Activated T-helper 2 cell treated with anti-CD3 and anti-CD28 coated beads, Interferon-gamma antibody, Interleukin-2, Interleukin-4, amounts not matched to agents 10 μg/mL and 5 μg/mL and 100 μg/mL, durations not matched to agents 14 hours and 24 hours and 36 hours (primary cell): ENCODE measurements at places on chromosomes 5 and 9.
A peak's percentile ranks its signal among the peaks of the same experiment; 100 is the strongest.

GRCh38 chr5:179767496-179768100 lies 26.2 kb upstream of the LTC4S start:
- peaks cover 67% of the 10 kb centered on the region for H3K36me3 ChIP-seq
- no peak overlapping the region for H3K4me3 ChIP-seq
- H3K27me3 ChIP-seq: no peaks in the 10 kb centered on the region
- H3K27ac ChIP-seq: no peak overlapping the region

GRCh38 chr9:127776924-127777289 lies 1.6 kb downstream of the SH2D3C start:
- H3K4me1 ChIP-seq: peaks cover 39% of the 10 kb centered on the region
- H3K36me3 ChIP-seq: peaks cover 29% of the 10 kb centered on the region
- DNase-seq: no peak
- no peaks in the 10 kb centered on the region for H3K27me3 ChIP-seq
- peak overlapping the region; percentile 98 for H3K4me3 ChIP-seq
- H3K27ac ChIP-seq: peak overlapping the region; percentile 96

- H3K36me3 ChIP-seq: no peaks in the 10 kb centered on the region
- H3K27me3 ChIP-seq: peaks cover 10% of the 10 kb centered on the region
- H3K4me1 ChIP-seq: no peaks in the 10 kb centered on the region
- H3K4me3 ChIP-seq: no peak overlapping the region
- DNase-seq: no peak
- no peak overlapping the region for H3K27ac ChIP-seq
These were observed 292.9 kb downstream of the NSG2 start for GRCh38 chr5:174338185-174339010.

DNA sequence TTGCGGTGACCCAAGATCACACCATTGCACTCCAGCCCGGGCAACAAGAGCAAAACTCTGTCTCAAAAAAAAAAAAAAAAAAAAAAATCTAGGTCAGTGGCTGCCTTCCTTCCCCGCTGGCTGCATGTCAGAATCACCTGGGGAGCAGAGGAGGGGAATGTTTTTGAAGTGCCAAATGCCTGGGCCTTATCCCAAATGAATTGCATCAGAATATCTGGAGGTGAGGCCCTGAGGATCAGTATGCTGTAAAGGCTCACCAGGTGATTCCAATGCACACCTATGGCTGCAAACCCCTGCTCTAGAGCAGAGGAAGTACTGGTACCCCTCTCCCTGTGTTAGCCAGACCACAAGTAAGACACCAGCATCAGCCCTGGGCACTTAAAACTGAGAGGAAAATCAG lies 44.7 kb upstream of the GABRP start:
- DNase-seq: no peak
- H3K4me3 ChIP-seq: no peak overlapping the region
- no peaks in the 10 kb centered on the region for H3K36me3 ChIP-seq
- H3K4me1 ChIP-seq: no peaks in the 10 kb centered on the region
- H3K27ac ChIP-seq: no peak overlapping the region
- H3K27me3 ChIP-seq: peaks cover 8% of the 10 kb centered on the region

DNA sequence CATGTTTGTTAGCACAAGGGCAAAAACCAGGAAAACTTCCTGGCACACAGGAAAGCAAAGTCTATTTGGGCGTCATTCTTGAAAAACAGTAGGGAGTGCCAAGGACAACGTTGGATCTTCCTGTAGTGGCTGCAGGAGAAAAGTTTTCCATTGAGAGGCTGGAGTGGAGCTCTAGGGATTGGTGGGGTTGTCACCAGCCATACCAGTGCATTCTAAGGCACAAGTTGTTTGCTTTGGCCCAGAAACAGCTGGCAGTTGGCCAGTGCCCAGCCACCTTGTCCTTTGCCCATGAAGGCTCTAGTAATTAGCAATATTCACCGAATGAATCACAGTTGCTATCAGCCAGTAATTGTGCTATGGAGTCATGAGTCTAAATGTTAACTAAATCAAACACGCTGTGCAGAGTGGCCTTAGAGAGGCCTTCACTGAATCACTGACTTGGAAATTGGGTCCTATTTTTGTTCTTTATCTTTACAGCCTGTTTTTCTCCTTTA lies 26.4 kb downstream of the TNFSF15 start:
- no peak for DNase-seq
- H3K4me1 ChIP-seq: peaks cover 20% of the 10 kb centered on the region
- H3K36me3 ChIP-seq: no peaks in the 10 kb centered on the region
- no peak overlapping the region for H3K27ac ChIP-seq
- peaks cover 35% of the 10 kb centered on the region for H3K27me3 ChIP-seq

GRCh38 chr5:149466457-149466972 lies 84.7 kb downstream of the CSNK1A1 start:
- H3K36me3 ChIP-seq: no peaks in the 10 kb centered on the region
- H3K27me3 ChIP-seq: peaks cover 1% of the 10 kb centered on the region
- no peaks in the 10 kb centered on the region for H3K4me1 ChIP-seq
- no peak for DNase-seq
- no peak overlapping the region for H3K4me3 ChIP-seq

GRCh38 chr9:36148311-36149051 lies 11.9 kb downstream of the GLIPR2 start:
- H3K4me1 ChIP-seq: peaks cover 74% of the 10 kb centered on the region
- H3K27ac ChIP-seq: no peak overlapping the region
- H3K36me3 ChIP-seq: peaks cover 60% of the 10 kb centered on the region
- no peaks in the 10 kb centered on the region for H3K27me3 ChIP-seq

GRCh38 chr9:105066275-105066865 lies 138.4 kb upstream of the ABCA1 start:
- H3K27ac ChIP-seq: no peak overlapping the region
- no peak for DNase-seq
- no peaks in the 10 kb centered on the region for H3K27me3 ChIP-seq
- H3K36me3 ChIP-seq: no peaks in the 10 kb centered on the region

DNA sequence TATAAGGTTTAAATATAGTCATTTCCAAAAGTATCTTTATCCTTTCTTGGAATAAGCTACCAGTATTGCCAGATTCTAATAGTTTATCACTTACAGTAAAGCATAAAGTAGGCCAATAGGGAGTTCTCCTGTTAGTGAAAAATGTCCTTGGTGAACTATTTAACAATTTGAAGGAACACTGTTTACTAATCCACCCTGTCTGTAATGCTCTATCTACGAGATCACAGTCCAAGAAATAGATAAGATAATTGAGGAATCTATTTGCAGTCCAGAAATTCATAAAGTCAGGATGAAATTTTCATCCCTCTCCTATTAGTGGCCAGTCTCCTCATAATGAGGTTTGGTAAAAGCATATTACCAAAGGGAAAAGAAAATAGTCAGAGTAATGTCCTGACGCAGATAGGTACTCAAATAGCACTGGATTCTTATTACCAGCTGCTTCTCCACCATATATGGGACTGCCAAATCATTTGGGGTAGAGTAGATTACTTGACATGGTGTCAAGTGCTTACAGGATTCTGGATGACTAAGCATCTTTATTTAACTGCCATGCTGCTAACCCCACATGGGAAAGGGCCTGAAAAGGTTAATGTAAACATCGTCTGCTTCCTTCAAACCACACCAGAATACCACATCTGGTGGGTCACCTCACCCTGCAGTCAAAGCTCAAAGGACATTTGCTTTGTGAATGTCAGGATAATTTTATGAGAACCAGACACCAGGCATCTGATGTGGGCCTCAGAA lies 808.1 kb downstream of the EFNA5 start:
- no peaks in the 10 kb centered on the region for H3K27me3 ChIP-seq

GRCh38 chr5:40477856-40478546 lies 201.7 kb upstream of the PTGER4 start:
- peaks cover 39% of the 10 kb centered on the region for H3K4me1 ChIP-seq
- peaks cover 6% of the 10 kb centered on the region for H3K36me3 ChIP-seq
- no peak for DNase-seq
- H3K27me3 ChIP-seq: no peaks in the 10 kb centered on the region
- H3K4me3 ChIP-seq: no peak overlapping the region
- no peak overlapping the region for H3K27ac ChIP-seq

- H3K36me3 ChIP-seq: no peaks in the 10 kb centered on the region
- DNase-seq: no peak
- no peak overlapping the region for H3K27ac ChIP-seq
- H3K4me1 ChIP-seq: peaks cover 28% of the 10 kb centered on the region
These were observed 103.4 kb upstream of the SPRY4 start for GRCh38 chr5:142428036-142428772.

GRCh38 chr9:107605041-107605440 lies 115.5 kb upstream of the KLF4 start:
- H3K4me1 ChIP-seq: no peaks in the 10 kb centered on the region
- no peak for DNase-seq
- H3K36me3 ChIP-seq: no peaks in the 10 kb centered on the region
- H3K27ac ChIP-seq: no peak overlapping the region

DNA sequence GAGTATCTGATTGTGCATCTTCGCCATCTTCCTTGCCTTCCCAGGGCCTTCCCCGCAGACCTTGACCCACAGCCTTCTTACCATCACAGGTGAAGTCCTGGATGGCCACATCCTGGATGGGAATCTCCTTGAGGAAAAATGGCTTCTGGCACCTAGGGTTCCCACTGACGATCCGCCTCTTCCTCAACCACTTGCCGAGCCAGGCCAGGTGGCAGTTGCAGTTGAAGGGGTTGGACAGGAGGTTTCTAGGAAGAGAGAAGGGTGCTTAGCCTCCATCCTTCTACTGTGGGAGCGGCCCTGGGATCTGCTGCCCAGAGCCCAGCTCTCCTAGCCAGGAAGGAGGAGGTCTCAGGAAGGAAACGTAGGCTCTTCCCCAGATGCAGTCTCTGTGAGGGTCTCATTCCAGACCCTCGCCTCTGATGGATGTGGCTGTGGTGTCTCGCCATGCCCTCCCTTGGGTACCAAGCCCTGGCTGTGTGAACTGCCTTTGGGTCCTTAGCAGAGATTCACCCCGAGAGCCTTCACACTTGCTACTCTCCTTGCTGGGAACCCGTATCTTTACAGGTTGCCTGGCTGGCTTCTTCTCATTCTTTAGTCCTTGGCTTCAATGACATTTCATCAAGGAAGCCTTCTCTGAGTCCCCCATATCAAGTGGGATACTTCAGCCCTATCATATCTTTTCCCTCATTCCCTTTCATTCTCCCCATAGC lies 170.4 kb upstream of the PANK3 start:
- H3K36me3 ChIP-seq: peaks cover 15% of the 10 kb centered on the region
- H3K4me1 ChIP-seq: peaks cover 13% of the 10 kb centered on the region
- no peak overlapping the region for H3K4me3 ChIP-seq
- DNase-seq: no peak
- no peaks in the 10 kb centered on the region for H3K27me3 ChIP-seq

GRCh38 chr5:148957591-148958202 lies 105.2 kb downstream of the SH3TC2 start:
- no peak overlapping the region for H3K4me3 ChIP-seq
- no peak for DNase-seq
- peaks cover 10% of the 10 kb centered on the region for H3K27me3 ChIP-seq
- H3K36me3 ChIP-seq: no peaks in the 10 kb centered on the region

DNA sequence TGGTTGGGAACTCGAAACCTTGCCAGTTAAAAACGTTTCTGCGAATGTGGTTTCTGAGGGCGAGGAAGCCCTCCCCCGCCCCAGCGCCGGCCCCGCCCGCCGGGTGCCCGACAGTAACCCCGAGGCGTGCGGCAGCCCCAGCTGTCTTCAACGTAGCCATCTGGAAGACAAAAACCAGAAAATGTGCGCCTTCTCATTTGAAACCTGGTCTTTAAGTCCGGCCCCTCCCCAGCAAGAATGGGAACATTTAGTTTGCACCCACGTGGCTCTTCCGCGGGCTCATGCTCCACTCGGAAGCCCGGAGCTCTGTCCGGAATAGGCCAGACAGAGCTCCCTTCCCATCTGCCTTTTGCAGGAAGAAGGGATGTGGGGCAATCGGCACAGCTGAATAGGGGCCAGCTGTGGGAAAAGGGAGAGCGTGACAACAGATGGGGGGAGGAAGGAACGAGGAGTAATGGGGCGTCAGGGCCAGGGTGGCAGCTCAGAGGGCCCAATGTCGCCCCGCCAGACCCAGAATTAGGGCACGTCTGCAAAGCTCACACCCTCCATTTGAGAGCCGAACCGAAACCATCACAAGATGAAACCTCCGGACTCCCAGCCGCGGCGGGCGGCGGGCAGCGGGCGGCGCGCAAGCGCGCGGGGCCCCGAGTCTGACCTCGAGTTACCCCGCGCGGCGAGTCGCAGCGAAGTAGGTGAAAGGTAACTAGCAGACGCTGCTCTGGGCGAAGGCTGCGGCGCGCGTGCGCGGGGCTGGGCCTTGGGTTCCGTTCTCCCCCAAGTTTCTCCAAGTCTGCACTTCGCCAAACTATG lies 63.4 kb upstream of the ABCA1 start:
- H3K27me3 ChIP-seq: peaks cover 70% of the 10 kb centered on the region
- peak overlapping the region; percentile 52 for H3K27ac ChIP-seq
- H3K4me3 ChIP-seq: peak overlapping the region; percentile 75
- H3K36me3 ChIP-seq: no peaks in the 10 kb centered on the region

DNA sequence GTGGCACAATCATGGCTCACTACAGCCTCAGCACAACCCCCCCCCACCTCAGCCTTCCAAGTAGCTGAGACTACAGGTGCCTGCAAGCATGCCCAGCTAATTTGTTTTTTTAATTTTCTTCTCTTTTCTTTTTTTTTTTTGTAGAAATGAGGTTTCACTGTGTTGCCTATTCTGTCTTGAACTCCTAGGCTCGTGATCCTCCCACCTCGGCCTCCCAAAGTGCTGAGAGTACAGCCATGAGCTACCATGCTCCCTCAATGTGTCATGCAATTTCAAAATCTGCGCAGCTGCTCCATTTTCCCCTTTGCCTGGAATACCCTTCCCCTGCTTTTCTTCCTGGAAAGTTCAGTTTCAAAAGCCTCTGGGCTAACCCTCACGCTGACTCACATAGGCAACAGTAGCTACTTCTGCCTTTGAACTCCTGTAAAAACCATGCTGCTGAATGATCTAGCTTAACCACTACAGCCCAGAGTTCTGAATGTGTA lies 71.0 kb upstream of the IL7R start:
- H3K27me3 ChIP-seq: no peaks in the 10 kb centered on the region
- H3K27ac ChIP-seq: peak overlapping the region; percentile 85
- DNase-seq: no peak
- H3K4me1 ChIP-seq: peaks cover 66% of the 10 kb centered on the region
- H3K36me3 ChIP-seq: peaks cover 11% of the 10 kb centered on the region

DNA sequence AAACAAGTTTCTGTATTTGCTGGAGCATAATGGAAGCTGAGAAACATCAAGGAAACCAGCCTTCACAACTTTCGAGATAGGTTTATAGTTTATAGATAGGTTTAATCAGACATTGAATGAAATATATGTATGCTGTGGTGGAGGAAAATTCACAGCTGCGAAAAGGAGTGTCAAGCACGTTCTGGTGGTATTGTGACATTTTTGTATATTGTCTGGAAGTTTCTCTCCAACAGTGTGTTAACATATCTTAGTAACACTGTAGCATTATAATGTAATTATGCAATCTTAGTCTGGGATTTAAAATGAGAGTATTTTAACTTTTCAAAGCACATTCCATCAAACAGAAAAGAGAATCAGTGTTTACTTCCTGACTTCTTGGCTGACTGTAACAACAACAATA lies 50.0 kb downstream of the FCHO2 start:
- no peak overlapping the region for H3K4me3 ChIP-seq
- peaks cover 10% of the 10 kb centered on the region for H3K27me3 ChIP-seq
- H3K36me3 ChIP-seq: no peaks in the 10 kb centered on the region
- H3K4me1 ChIP-seq: no peaks in the 10 kb centered on the region
- no peak overlapping the region for H3K27ac ChIP-seq
